Colonic mucosa (tissue), 4 donors: ENCODE measurements at places on chromosomes 7 and 10. TPM values are rescaled to one million over a fixed set of nuclear protein-coding genes. Genes with fewer than 3 reads are reported as not detected.

MLXIPL gene
- total RNA-seq: 9.5 TPM

ZNF804B gene
- not detected for total RNA-seq

ZNF727 gene
- 1.2 TPM for total RNA-seq

RSU1 gene
- total RNA-seq: 44.3 TPM

AP3M1 gene
- total RNA-seq: 31.7 TPM

SSC4D gene
- total RNA-seq: 0.42 TPM

CYP26A1 gene
- total RNA-seq: not detected

DNA sequence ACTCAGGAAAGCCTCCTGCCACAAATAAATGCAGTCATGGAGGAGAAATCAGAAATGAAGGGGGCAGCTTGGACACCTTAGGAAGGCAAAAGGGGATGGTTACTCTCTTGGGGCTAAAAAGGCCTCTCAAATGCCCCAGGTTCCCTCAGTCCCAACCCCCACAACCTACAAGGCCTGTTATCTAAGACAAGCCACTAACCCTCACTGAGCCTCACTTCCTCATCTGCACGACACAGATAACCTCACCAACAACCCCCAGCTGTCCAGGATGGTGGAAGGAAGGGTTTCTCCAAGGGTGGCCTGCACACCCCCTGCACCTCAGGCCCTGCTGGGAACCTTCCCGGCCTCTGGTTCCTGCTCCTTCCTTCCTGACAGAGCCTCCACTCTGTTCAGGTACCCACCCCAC lies 29.2 kb downstream of the SORBS1 start:
- no peak for DNase-seq

DNA sequence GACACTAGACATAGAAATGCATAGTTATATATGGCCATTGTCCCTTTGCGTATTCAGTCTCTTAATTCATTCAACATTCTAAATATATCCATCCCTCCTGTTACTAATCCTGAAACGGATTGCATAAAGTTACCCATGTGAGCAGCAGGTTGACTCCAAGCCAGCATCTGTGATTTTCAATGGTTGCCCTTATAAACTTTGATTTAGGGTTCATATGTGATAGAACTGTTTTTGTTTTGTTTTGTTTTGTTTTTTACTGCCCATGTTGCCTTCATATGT lies 13.4 kb upstream of the DENND2A start:
- DNase-seq: no peak

DNA sequence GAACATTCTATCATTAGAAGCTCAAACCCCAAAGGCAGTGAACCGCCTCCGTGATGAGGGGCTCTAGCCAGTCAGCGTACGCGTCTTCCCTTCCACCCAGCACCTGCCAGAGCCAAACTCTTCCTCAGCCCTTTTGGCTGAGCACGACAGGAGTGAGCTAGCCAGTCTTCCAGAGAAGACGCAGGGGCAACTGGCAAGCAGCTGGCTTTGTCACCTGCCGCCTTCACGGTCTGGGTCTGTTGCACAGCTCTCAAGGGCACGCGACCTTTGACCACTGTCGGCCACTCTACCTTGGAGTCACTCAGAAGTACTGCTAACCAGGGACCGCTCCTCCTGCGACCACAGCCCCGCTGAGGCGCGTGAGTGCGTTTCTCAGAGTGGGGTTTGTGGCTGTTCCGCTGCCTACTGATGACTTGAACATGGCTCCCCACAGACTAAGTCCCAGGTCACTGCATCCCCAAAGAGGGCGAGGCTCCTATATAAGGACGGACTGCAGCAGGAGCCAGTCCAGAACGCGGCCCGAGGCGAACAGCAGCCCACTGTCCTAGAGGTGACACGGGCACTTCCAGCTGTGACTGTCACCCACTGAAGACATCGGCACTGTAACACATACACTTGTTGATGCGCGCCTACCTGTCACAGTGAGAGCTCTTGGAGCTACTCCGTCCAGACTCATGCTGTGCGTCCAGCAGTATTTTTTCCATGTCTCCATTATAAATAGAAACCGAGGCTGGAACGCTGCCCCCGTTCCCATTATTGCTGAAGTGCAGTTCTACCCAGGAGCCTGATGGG lies 8.4 kb downstream of the BNIP3 start:
- no peak for DNase-seq

GRCh38 chr10:97644936-97645335 lies 4.5 kb downstream of the PI4K2A start:
- DNase-seq: no peak
